Common myeloid progenitor, CD34-positive (primary cell): ENCODE measurements at places on chromosomes 2 and 18.

DNA sequence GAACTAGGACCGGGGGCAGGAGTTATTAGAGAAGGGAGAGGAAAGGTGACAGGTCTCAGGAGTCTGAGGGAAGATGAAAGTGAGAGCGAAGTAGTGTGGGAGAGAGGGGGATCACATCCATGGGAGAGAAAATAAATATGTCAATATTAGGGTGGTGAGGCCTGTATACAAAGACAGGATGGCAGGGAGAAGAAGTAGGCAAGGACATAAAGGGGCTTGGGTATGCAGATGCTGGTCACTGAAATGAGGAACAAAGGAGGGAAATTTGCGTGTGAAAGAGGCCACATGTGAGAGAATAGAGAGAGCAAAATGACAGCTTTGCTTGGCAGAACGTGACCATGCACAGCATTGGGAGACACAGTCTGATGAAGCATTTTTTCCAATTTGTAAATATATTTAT lies 13.6 kb downstream of the METAP1D start:
- peak; percentile 36 for DNase-seq

- no peak for DNase-seq
Observed at GRCh38 chr2:3626118-3626811, 31.4 kb downstream of the COLEC11 start.

GRCh38 chr2:172095905-172096625 lies 6.6 kb downstream of the DLX2 start:
- no peak for DNase-seq

- DNase-seq = no peak
Observed at GRCh38 chr2:166458674-166459073, 35.4 kb downstream of the SCN7A start.

DNA sequence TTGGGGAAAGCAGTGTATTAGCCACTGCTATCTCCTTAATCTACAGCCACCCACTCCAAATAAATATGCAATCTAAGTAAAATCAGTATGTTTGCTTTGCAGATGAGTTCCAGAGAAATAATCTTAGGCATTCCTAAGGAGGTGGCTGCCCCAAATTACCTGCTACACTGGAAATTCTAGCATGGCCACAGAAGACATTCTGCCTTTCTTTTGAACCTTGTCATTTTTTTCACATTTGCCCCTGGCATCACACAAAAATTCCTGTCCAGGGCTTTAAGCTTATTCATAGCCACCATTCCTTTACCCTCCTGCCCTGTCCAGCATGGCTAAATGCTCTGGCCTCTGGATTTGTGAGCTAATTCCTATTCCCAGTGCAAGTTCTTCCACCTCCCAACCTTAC lies 36.8 kb upstream of the FAM124B start:
- DNase-seq = no peak

- no peak for DNase-seq
Observed at GRCh38 chr18:57587098-57587661, 678 bp upstream of the FECH start.

GRCh38 chr18:8657873-8658470 lies 47.4 kb upstream of the MTCL1 start:
- no peak for DNase-seq

GRCh38 chr18:58512648-58513588 lies 116.0 kb downstream of the ALPK2 start:
- no peak for DNase-seq

DNA sequence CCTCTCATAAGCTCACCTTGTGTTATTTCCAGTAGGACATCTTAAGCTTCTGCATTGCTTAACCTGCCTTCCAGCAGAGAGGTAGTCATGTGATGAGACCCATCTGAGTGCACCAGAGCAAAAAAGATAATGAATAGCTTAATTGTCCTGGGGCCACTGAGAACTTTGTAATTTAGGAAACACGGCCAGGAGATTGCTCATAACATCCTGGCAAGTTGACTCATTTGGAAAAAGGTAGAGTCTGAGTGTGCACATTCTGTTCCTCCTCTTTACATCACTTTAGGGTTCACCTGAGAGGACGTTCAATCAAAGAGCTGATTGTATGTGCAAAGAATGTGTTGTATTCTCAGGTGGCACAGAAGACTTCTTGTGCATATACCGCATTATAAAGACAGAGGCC lies 830.2 kb upstream of the SOX11 start:
- DNase-seq = no peak

- DNase-seq = no peak
Observed at GRCh38 chr2:37388074-37388473, 43.6 kb downstream of the QPCT start.

- peak; percentile 37 for DNase-seq
Observed at GRCh38 chr2:42238644-42239288, 69.6 kb downstream of the EML4 start.

DNA sequence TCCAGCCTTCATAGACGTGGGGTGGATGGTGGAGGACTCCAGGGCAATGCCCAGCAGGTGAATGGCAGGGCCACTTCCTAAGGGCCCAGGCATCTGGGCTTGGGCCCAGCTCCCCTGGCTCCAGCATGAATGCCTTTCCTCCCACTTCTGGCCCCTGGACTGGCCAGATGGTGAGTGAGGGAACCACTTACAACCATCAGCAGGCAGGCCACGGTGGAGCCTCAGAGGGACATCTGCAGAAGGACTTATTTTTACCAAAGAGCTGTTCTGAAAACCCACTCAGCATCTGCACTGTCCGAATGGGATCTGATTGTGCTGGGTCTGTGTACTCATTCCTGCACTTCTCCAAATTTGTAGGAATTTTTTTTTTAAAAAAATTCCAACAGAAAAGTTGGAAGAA lies 69.6 kb downstream of the SNTG2 start:
- DNase-seq = no peak

GRCh38 chr2:115652652-115653051 lies 1210.2 kb downstream of the DPP10 start:
- no peak for DNase-seq

DNA sequence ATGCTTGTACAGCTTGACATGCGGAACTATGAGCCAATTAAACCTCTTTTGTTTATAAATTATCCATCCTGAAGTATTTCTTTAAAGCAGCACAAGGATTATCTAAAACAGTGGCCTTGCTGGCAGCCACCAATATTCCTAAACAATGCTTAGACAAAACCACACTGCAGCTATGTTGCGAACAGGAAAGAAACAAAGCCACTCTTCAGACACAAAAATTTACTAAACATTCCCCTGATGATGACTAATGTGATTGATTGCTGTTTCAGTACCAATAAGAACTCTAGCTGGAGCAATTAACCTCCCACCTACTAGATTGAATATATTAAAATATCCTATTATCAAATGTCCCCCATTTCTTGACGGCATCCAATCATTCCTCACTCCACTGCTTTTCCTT lies 325.8 kb upstream of the REG3G start:
- DNase-seq = no peak

DNA sequence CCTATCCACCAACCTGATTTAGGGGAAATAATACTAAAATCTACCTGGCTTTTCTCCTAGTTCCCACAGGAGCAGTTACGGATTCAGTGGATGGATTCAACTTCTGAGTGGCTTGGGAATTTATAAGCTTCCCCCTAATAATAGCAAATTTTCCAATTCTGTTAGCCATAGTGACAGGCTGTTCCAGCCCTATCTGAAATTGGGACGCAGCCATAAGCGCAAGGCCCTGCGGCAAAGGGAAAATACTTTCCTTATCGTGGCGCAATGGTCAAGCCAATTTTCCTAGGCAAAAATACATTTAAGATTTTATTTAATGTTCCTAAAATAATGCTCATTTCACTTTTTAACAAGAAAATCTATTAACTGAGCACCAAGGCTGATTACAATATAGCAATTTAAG lies 49.7 kb downstream of the CDH2 start:
- DNase-seq = no peak

DNA sequence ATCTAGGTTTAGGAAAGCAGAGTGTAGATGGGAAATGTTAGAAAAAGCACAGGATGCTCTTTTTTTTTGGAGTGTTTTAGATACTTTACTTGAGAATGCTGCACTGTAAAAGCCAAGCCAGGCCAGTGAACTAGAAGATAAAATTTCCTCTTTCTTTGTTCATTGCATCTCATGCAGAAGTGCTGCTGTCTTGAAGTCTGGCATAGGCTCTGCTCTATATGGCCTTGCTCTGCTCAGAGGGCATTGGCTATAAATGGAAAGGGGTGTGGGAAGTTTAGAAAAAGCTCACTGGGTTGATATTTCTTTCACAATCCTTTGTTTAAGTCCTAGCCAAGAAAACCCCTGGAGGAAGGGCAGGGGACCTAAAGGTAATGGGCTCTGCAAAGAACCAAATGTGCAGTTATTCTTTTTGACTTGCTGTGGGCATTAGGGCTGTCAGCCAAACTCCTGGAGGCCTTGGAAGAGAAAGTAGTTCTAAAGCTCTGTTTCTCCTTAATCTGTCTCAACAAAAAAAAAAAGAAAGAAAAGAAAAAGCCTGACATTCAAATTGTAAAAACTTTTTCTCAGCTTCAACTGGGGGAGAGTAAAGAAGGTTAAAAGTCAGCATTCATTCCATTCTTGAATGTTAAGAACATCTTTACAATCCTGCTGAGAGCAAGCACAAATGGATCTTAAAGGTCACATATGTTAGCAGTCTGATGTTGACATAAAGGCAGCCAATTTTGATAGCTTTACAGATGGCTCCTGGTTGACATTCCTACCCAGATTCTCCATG lies 338.3 kb downstream of the GULP1 start:
- DNase-seq = no peak

DNA sequence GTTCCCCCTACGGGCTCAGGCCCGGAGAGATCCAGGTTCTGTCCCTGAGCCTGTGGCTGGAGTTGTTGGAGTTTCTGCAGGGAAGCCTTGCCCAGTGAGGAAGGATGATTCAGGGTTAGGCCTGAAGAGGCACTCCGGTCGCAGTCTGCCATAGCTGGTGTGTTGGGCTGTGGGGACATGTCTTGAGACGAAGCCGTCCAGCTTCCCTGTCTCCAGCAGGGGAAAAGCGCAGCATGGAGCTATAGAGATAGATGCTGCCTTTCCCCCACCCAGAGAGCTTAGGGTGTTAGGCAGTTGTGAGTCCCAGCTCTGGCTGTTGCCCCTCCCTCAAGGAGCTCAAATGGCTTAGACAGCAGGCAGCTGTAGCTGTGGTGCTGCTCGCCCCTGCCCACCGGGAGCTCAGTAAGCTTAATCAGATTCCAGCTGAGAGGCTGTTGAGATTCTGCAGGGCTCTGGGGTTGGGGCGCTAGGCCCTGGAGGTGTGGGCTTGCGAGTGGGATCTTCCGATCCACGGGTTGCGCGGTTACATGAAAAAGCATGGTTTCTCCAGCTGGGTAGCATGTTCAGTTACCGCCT lies 103.9 kb downstream of the PMAIP1 start:
- DNase-seq = no peak

- no peak for DNase-seq
Observed at GRCh38 chr2:70192516-70192915, 1.7 kb upstream of the C2orf42 start.

DNA sequence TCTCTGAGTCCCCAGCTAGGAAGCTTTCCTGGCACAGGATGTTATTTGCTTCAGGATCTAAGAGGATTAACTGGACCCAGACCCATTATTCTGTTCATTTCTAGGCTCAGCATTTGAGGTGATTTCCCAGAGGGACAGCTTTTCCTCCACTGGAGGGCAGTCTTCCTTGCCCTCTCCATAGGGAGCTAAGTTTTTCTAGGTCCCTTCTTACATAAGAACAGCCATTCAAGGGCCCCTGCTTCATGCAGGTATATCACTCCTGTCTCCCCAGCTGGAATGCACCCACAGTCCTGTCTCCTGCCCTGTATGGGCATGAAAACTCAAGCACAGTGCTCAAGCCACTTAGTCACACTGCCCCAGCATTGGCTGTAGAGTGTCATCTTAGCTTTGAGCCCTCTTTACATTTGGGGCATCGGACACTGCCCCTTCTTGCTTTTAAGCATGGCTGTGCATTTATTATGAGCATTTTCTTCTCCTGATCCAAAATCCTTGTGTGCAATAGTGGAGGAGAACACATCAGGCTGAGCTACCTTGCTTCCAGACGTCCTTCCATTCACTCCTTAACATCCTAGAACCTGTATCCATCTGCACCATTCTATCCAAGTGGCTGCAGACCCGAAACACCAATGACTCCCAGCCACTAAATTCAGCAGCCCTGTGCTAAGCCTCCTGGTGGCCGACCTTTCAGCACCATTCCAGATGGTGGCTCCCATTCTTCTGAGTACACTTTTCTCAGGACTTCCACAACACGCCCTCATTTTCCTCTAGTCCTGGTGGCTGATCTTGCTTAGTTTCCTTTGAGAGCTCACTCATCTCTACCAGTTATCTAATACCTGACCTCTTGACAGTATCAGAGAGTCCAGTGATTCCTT lies 80.0 kb downstream of the COPS8 start:
- peak; percentile 35 for DNase-seq

GRCh38 chr2:53477517-53477916 lies 290.1 kb upstream of the CHAC2 start:
- no peak for DNase-seq

- no peak for DNase-seq
Observed at GRCh38 chr2:1593371-1594122, 150.8 kb downstream of the PXDN start.

- DNase-seq = no peak
Observed at GRCh38 chr18:8194431-8194830, 414.8 kb upstream of the RAB12 start.

- DNase-seq = peak; percentile 49
Observed at GRCh38 chr18:38575648-38576047, 1010.0 kb upstream of the CELF4 start.

DNA sequence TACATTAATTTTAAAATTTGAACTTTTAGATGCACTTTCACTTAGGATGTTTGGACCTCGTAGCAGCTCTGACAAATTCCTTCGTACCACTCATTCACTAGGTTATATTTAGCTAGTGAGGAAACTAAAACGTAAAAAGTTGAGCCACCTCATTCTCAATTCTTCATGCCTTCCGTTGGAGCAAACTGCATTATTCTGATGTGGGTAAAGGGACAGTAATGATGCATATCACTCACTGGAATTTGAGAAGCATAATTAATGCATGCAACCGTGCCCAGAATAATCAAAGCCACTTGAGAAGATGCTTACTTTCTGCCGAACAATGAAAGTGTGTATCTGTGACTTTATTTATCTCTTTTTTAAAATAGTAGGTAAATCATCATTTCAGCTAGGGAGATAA lies 2.2 kb downstream of the CNOT9 start:
- DNase-seq = no peak

GRCh38 chr2:195488567-195488966 lies 168.5 kb upstream of the SLC39A10 start:
- no peak for DNase-seq

- no peak for DNase-seq
Observed at GRCh38 chr2:190636361-190636760, 12.5 kb upstream of the NAB1 start.

GRCh38 chr2:156892467-156893281 lies 364.8 kb upstream of the GALNT5 start:
- peak; percentile 27 for DNase-seq

DNA sequence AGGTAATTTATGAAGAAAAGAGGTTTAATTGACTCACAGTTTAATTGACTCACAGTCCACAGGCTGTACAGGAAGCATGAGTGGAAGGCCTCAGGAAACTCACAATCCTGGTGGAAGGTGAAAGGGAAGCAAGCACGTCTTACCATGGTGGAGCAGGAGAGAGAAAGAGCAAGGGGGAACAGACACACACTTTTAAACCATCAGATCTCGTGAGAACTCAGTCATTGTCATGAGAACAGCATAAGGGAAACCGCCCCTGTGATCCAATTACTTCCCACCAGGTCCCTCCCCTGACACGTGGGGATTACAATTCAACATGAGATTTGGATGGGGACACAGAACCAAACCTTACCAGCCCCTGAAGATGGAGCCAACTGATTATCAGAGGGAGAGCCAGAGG lies 11.2 kb upstream of the PUM2 start:
- DNase-seq = peak; percentile 53
